ENCODE measurements at places on chromosomes 1 and 21.

DNA sequence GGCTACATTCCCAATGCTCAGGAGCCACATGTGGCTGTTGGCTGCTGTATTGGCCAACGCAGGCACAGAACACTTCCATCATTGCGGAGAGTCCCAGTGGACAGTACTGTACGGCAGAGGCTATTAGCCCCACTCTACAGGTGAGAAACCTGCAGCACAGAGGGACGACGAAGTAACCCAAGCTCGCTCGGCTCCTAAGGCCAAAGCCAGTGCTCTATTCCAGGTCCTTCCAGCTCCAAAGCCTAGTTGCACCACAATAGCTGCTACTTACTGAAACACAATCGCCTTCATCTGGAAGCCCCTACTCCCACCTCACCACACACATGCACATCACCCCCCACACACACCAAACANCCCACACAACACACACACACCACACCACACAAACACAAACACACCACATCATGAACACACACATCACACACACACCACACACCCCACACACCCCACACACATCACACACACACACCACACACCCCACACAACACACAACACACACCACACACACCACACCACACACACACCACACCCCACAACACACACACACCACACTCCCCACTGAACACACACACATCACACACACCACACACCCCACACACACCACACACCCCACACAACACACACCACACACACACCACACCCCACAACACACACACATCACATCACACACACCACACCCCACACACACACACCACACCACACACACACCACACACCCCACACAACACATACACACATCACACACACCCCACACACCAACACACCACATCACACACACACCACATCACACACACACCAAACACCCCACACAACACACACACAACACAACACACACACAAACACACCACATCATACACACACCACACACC, 3.2 kb downstream of the LYPD8 start:
- no peak for DNase-seq

- no peak for DNase-seq
Observed at GRCh38 chr1:94746635-94747525, 73.3 kb upstream of the SLC44A3 start.

DNA sequence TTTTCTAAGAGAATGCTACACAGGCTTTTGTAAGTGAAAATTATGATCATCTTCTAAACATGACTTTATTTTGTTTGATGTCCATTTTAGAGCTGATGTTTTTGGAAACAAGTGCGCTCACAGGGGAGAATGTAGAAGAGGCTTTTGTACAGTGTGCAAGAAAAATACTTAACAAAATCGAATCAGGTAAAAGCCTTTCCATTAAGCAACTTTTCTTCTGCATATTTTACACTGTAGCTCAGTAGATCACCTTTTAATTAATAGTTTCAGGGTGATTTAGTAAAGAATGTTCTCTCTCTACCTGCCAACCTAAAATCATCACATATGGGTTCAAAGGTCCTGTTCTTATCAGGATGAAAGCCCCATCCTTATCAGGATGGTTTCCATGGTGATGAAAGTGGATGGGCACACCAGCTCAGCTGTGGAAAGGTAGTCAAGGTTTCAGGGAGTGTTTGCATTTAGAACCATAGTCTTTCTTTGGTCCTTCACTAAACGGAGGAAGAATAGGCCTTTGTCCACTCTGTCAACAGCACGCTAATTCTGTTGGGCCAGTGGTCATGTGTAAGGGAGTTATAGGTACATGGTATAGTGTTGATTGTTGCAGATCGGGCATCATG, 28.1 kb downstream of the RAB4A start:
- no peak for DNase-seq

DNA sequence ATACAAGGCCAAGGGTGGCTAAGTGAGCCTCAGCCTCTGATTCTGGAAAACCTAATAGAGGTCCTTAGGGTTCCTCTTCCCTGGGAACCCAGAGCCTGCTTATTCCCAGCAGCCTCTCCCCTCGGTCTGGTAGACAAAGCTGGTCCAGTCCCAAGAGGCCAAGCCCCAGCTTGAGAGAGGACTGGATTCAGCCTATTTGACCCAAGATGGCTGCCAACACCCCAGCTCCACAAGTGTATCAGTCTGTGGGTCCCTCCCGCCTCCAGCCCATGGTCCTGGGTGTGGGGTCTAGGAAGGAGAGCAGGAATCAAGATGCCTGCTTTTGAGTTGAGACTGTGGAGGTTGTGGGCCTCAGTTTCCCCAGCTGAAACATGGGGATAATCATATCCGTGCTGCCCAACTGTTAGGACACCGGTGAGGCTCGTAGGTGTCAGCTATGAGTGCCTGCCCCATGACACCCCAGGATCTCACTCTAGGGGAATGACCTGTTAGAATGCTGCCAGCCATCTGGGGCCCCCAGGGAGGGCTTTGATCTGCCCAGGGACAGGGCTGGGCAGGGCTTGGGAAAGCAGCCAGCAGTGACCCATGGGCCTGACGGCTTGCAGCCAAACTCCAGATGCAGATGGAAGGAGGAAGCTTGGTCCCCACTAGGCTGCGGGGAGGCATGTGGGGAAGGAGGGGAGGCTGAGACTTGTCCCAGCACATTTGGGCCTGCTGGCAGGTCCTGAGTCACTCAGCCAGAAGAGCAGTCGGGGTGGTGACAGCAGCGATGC, 45.4 kb downstream of the NUAK2 start:
- no peak for DNase-seq

DNA sequence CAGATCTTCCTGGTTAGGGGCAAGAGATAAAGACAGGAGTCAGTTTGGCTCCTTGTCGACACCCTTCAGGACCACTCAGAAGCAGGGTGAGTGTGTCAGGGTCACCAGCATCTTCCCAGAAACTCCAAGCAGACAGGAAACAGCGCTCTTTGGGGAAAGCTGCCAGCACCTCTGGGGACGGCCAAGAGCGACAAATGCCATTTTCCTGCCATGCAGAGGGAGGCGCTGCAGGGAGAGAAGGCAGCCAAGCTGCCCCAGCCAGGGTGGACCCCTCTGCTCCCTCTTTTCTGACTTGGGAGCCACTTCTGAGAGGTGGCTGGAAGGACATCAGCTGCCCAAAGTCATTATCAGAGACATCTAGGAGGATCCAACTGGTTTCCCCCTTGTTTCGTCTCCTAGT, 29.0 kb downstream of the SIM2 start:
- no peak for DNase-seq

GRCh38 chr1:79124756-79125155, 118.2 kb upstream of the ADGRL4 start:
- no peak for DNase-seq

- DNase-seq = no peak
Observed at GRCh38 chr1:213530611-213531320, 457.0 kb upstream of the PROX1 start.

GRCh38 chr1:24554714-24555113, 1.2 kb upstream of the NCMAP start:
- no peak for DNase-seq

GRCh38 chr1:224497714-224498573, 63.3 kb upstream of the WDR26 start:
- DNase-seq = peak; percentile 91

GRCh38 chr1:204967451-204967850, 75.6 kb upstream of the CNTN2 start:
- DNase-seq = no peak

- no peak for DNase-seq
Observed at GRCh38 chr1:199746666-199747384, 280.7 kb upstream of the NR5A2 start.

GRCh38 chr1:232421143-232421796, 208.7 kb downstream of the SIPA1L2 start:
- no peak for DNase-seq

GRCh38 chr21:46091631-46092025, 6.3 kb upstream of the COL6A2 start:
- DNase-seq = no peak

DNA sequence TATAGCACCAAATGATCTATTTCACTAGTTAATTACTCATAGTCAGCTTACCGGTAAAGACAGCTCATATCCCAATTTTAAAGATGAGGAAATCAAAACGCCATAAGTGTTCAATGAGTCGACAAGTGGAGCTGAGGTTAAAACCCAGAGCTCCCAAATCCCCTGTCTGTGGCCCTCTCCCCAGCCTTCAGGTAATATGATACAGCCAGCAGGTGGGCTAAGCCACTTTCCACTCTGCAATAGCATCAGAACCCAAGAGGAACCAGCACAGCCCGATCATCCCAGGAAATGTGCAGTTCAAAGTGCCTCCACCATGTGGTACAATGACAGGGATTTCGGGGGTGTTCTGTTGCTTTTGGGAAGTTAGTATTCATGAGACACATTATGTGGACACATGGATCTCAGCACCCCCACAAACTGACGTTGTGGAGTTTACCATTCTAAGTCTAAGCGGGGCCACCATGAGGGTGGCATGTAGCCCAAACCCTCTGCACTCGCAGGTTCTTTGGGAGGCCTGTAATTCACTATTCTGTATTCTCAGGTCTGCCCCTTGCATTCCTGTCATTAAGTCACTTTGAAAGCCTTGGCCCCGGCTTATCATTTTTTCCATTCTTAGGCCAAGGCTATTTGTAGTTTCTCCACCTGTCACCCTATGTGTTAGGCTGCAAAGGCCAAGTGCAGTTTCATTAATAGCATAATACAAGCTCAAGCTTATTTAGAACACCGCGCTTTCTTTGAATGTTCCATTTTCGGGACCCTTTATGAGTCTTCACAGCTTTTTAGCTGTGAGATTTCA, 26.3 kb upstream of the ACTN2 start:
- no peak for DNase-seq

GRCh38 chr1:77824079-77824478, 44.6 kb downstream of the MIGA1 start:
- DNase-seq = no peak

GRCh38 chr1:194281376-194281775, 1095.0 kb upstream of the B3GALT2 start:
- no peak for DNase-seq

DNA sequence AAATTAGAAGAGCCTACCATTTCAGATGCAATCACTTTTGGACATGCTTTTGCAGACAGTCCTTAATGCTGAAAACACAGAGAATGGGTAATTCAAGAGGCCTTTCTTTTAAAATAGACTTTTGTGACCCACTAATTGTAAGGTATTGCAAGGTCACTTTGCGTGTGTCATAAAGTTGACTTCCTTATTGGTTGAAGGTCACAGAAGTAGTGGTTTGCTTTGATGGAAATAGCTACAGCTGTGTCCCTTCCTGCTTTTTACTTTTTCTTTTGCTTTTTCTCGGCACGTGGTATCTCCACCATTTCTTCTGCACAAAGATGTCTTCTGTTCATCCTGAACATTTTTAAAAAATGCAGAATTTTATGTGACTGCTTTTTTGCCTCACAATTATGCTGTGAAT, 146.8 kb downstream of the DYRK1A start:
- DNase-seq = no peak

- no peak for DNase-seq
Observed at GRCh38 chr1:184212649-184213314, 161.3 kb downstream of the TSEN15 start.

GRCh38 chr1:198662821-198663220, 24.0 kb downstream of the PTPRC start:
- peak; percentile 16 for DNase-seq

DNA sequence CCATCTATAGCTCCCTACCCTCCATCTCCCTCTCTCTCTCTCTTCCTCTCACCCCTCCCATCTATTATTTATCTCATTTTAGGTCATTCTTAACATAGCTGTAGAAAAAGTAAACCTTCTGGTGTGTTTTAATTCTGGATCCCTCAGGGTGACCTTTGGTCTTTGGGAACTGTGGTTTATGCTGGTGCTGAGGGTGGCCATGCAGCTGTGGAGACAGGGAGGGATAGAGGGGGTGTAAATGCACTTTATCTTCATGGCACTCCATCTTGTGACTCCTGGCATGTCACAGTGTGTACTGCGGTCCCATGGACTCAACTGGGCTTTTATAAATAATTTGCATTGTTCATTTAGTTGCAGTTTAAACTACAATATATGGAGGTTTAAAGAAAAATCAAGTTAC, 50.2 kb upstream of the RUNX1 start:
- no peak for DNase-seq

- no peak for DNase-seq
Observed at GRCh38 chr21:45041351-45041805, 33.0 kb upstream of the ADARB1 start.

DNA sequence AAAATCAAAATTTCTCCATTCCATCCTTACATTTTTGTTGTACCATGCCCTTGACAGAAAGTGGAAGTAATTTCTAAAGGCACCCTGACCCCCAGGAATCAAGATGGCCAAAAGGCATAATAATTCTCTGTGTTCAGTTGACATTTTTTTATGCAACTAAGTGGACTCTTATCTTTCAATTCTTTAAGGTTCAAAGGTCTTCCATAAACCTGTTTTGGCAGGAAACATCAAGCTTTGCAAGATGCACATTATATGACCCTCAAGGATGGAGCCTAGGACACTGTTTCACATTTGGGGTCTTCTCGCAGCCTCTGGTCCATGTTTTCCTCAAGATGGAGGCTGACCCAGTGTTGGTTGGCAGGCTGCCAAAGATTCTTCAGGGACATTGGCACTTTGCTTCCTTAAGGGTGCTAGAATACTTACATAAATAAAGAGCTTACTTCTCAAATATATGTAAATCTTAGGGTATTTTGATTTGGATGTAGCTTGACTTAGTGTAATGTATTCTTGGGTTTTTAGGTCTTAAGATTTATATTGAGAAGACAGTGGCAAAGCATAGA, 48.0 kb upstream of the COG2 start:
- no peak for DNase-seq

DNA sequence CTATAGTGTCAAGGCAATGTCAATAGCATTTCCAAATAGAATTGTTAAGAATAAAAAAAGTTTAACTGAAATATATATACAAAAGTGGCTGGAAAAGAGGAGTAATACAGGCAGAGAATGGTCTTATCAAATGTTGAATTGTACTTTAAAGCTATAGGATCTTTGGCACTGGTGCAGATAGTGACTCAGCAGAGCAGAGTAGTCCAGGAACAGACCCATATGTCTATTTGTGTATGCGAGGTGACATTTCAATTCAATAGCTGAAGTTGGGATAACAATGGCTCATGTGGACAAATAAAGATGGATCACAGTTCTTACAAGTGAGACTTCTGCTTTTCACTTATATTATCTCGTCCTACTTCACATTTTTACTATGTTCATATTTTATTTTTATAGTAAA, 543.0 kb upstream of the B3GALT2 start:
- DNase-seq = no peak

GRCh38 chr1:34681480-34682451, 73.1 kb upstream of the GJB5 start:
- DNase-seq = peak; percentile 76

- DNase-seq = no peak
Observed at GRCh38 chr1:218414060-218414728, 69.1 kb downstream of the TGFB2 start.
